Activated naive CD4-positive, alpha-beta T cell treated with Interleukin-2 at 50 U/mL for 16 hours (primary cell): ENCODE measurements at places on chromosomes 5 and 9.
A peak's percentile ranks its signal among the peaks of the same experiment; 100 is the strongest.

DNA sequence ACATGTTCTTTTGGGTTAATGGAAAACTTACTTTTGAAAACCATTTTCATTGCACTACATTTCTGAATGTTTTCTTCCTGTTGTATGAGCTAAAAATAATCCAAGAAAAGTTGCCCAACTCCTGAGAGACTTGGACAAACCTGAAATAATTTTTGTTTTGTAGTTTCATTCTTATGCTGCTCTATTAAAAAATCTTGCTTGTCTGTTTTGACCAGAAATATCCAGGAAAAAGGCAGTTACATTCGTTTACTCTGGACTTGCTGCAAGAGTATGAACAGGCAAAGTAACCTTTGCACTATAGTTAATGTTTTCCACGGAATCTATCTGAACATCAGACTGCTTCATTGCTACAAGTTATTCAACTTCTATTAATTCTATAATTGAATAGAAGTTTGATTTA is 200.1 kb upstream of the DAB2 start:
- no peak for DNase-seq

DNA sequence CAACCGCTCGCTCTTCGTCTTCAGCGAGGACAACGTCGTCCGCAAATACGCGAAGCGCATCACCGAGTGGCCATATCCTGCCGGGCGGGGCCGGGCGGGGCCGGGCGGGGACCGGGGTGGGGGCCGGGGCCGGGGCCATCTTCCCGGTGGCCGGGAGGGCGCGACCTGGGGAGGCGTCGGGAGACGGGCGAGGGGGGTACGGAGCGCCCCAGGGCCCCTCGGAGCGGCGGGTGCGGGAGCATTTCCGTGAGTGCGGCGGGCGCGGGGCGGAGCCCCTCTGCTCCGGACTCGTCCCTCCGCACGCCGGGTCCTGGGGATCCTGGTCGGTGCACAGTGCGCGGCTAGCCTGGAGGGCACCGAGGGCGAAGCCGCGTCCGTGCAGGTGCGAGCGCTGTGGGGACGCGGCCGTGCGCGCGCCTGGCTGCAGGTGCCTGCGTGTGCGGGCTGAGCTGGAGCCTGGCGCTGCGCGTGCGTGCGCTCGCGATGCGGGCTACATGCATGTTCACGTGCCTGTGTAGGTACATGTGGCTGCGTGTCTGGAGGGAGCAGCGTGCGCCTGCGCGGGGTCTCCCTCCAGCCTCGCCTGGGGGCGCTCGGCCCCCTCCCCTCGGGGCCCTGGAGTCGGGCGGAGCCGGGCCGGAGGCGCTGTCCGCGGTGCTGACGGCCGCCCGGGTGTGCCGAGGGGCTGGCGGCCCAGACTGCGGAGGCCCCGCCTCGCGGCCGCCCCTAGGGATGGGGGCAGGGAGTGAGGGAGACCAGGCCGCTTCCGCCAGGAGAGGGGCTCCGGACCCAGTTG is 762 bp downstream of the CACNA1B start:
- peak; percentile 8 for DNase-seq

DNA sequence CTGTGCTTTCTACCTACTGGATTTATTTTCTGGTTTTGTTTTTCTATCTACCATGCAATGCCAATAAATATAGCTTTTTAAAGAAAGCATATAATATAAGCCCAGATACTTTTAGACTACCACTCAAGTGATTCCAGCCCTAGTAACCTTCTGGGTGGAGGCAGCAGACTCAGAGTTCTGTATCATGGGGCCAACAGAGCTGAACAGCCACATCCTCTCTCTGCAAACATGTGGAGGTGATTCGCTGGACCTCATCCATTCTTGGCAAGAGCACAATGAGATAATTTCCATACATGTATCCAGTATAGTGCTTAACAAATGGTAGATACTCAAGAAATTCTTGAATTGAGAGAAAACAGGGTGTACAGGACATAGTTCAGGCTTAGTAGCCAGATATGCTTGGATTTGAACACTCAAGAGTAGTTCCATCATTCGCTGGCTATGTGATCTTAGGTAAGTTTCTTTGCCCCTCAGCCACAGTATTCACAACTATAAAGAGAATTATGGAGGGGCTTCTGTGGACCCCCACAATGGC is 124.5 kb downstream of the ASTN2 start:
- DNase-seq, result no peak

DNA sequence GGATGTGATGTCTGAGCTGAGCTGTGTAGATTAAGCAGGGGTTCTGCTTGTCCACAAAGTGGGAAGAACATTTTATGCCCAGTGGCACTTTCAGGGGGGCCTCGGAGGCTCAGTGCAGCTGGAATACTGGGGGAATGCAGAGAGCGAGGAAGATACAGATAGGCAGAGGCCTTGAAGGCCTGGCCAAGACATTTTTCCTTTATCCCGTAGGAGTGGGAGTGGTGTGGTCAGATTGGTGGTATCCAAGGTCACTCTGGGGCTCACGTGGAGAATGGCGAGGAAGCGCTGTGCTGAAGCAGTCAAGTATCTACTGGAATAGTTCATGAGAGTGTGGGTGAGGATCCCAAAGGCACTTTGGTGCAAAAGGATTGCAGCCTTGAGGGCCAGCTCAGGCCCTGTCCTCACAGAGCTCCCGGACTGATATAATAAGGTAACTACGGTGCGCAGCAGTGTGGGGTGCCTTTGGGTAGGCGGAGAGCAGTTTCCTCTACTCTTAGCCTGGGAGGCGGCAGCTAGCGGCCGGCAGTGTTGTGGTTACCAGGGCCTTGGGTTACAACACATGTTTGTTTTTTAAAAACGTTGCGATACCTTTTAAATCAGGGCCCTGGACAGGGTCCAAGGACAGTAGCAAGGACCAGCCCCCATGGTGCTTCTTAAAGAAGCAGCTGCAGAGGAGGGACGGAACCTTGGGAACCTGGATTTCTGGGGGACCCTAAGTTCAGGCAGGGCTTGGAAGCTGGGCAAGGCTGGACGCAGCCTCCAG is 10.8 kb upstream of the CCDC69 start:
- no peak for DNase-seq

DNA sequence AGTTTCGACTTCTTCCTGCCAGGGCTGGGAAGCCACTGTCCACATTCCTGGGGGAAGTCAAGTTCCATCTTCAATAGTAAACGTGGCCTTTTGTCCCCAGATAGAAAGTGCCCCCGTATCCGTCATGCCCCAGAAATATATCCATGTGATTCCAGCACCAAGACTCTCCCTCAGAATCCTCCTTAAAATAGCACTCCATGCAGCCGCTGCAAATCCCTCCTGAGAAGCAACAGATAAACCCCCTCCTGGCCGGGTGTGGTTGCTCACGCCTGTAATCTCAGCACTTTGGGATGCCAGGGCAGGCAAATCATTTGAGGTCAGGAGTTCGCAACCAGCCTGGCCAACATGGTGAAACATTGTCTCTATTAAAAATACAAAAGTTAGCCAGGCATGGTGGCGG is 126.1 kb downstream of the OLFM1 start:
- no peak for DNase-seq

GRCh38 chr5:93164690-93165089 is 416.3 kb downstream of the NR2F1-AS1 start:
- no peak for DNase-seq

DNA sequence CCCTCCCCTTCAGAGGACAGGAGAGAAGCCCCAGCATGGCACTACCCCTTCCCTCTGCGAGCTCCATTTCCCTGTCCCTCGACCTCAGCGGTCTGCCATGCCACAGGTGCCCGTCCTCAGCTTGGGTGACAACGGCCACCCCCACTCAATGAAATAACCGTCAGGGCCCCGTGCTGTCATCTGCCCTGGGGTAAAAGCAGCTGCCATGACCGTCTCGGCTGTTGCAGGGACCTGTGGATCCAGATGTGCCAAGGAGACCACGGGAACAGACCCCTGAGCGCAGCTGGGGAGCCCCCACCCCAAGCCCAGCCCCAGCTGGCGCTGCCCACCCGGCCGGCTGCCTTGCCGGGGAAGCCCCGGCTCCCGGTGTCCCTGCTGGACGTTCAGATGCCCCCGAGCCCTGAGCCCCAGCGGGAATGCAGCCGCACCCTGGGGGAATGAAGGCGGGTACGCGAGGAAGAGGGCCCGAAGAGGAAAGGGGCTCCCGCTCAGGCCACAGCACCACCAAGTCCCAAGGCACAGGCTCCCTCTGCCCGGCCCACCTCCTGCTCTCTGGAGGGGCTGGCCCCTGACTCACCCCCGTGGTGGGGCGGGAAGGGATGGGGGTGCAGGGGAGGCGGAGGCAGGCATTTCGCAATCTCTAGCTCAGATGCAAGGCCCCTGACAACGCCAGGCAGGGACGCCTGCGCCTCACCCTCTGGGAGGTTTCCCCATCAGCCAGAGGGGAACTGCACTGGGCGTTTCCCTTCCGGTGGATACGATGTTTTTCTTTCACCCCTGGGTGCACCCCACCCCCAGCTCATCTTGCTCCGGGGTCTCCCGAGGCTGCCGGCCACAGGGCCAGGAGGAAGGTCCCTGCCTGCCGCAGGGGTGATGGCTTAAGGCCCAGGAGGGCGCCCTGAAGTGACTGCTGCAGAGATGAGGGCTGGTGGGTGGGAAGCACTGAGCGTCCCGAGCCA is 49.2 kb downstream of the NACC2 start:
- DNase-seq, result no peak

GRCh38 chr5:119074419-119074818 is 3.5 kb downstream of the DMXL1 start:
- DNase-seq, result no peak

- DNase-seq, result no peak
Measured at GRCh38 chr9:104389341-104389740, 114.7 kb upstream of the OR13F1 start.
